Effector memory CD4-positive, alpha-beta T cell (primary cell): ENCODE measurements at places on chromosomes 7 and 10.
A peak's percentile ranks its signal among the peaks of the same experiment; 100 is the strongest.

GRCh38 chr10:3226960-3227744, 54.6 kb upstream of the PITRM1 start:
- no peaks in the 10 kb centered on the region for H3K4me1 ChIP-seq
- H3K27ac ChIP-seq, result no peak overlapping the region
- H3K4me3 ChIP-seq, result no peak overlapping the region
- H3K27me3 ChIP-seq, result no peaks in the 10 kb centered on the region
- DNase-seq, result no peak

GRCh38 chr7:114997487-114998404, 75.9 kb downstream of the MDFIC start:
- no peaks in the 10 kb centered on the region for H3K27me3 ChIP-seq
- peaks cover 5% of the 10 kb centered on the region for H3K36me3 ChIP-seq
- H3K27ac ChIP-seq, result peak overlapping the region; percentile 21

- H3K27ac ChIP-seq, result no peak overlapping the region
- no peak for DNase-seq
- no peaks in the 10 kb centered on the region for H3K4me1 ChIP-seq
- H3K36me3 ChIP-seq, result no peaks in the 10 kb centered on the region
- no peaks in the 10 kb centered on the region for H3K27me3 ChIP-seq
- no peak overlapping the region for H3K4me3 ChIP-seq
Observed at GRCh38 chr10:48707472-48707871, 22.8 kb downstream of the WDFY4 start.

GRCh38 chr7:47647181-47647917, 65.4 kb upstream of the TNS3 start:
- H3K4me3 ChIP-seq, result no peak overlapping the region
- H3K36me3 ChIP-seq, result no peaks in the 10 kb centered on the region
- no peaks in the 10 kb centered on the region for H3K4me1 ChIP-seq
- H3K27me3 ChIP-seq, result no peaks in the 10 kb centered on the region
- H3K27ac ChIP-seq, result no peak overlapping the region
- no peak for DNase-seq

- peak overlapping the region; percentile 98 for H3K27ac ChIP-seq
- no peaks in the 10 kb centered on the region for H3K27me3 ChIP-seq
- peaks cover 19% of the 10 kb centered on the region for H3K4me1 ChIP-seq
- no peak for DNase-seq
- peak overlapping the region; percentile 86 for H3K4me3 ChIP-seq
Observed at GRCh38 chr10:68957654-68958053, 1.7 kb downstream of the DDX21 start.

DNA sequence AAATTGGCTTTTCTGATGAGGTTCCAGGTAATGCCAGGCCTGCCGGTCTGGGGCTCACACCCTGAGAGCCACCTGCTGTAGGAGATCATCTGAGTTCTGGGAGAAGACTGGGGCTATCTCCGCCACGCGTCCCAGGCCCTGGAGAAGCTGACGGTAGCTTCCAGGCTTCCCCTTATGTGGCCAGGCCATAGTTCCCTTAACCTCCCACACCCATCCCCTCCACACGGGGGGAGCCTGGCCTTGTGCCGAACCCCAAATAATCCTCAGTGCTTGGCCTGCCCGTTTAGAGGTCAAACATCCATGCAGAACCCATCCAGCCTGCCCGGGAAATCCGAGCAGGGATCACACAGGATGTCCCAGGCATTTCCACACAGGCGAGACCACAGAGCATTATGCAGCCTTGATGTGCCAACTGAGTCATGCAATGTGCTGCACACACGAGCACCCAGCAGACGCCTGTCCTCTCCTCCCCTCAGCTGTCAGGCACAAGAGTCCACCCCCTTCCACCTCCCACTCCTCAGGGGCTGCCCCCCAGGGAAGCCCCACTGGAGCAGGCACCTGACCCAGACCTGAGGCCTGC, 176.2 kb downstream of the PRKAG2 start:
- no peak overlapping the region for H3K4me3 ChIP-seq
- no peaks in the 10 kb centered on the region for H3K27me3 ChIP-seq
- DNase-seq, result no peak
- no peaks in the 10 kb centered on the region for H3K36me3 ChIP-seq
- H3K27ac ChIP-seq, result no peak overlapping the region
- no peaks in the 10 kb centered on the region for H3K4me1 ChIP-seq

DNA sequence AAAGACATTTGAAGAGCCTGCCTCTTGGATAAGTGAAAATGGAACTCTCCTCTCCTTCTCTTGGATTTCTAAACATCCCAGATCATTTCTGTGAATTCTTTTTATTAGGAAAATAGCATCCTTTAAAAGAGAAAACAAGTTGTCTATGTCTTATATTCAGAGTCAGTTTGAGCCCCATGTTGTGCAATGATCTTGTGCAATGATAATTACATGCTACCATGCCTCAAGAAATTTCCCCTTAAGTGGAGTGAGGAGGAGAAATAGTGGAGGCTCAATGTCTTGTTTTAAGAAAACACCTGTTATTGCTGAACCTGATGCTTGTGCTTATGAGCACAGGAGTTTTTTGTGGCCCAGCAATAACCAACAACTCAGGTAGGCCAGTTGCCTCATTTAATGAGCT, 103.6 kb downstream of the NPSR1 start:
- no peaks in the 10 kb centered on the region for H3K36me3 ChIP-seq
- no peaks in the 10 kb centered on the region for H3K4me1 ChIP-seq
- H3K4me3 ChIP-seq, result no peak overlapping the region
- H3K27me3 ChIP-seq, result no peaks in the 10 kb centered on the region

DNA sequence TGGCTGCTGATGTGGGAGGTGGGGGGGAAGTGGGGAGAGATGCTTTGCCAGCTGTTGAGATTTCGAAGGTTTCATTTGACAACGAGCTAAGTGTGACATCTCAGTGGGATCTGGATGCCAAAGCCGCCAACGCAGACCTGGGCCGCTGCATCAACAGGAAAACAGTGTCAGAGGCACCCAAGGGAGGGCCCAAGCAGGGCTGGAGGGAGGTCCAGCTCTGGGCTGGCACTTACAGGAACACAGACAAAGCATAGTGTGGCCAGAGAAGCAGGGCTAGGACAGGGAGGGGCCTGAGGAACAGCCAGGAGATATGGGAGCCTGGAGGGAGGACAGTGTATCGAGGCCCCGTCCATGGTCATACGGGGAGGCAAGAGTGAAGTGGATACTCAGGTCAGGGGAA, 73.1 kb downstream of the GTF2IRD1 start:
- no peak overlapping the region for H3K4me3 ChIP-seq
- no peaks in the 10 kb centered on the region for H3K27me3 ChIP-seq
- no peak for DNase-seq
- H3K27ac ChIP-seq, result no peak overlapping the region
- H3K36me3 ChIP-seq, result no peaks in the 10 kb centered on the region
- H3K4me1 ChIP-seq, result no peaks in the 10 kb centered on the region

GRCh38 chr10:122163174-122164022, 107.7 kb upstream of the BTBD16 start:
- no peak for DNase-seq
- H3K27me3 ChIP-seq, result peaks cover 10% of the 10 kb centered on the region
- H3K4me3 ChIP-seq, result no peak overlapping the region

GRCh38 chr7:110454713-110455112, 636.2 kb upstream of the LRRN3 start:
- H3K4me3 ChIP-seq, result no peak overlapping the region
- H3K4me1 ChIP-seq, result no peaks in the 10 kb centered on the region
- no peaks in the 10 kb centered on the region for H3K27me3 ChIP-seq
- H3K27ac ChIP-seq, result no peak overlapping the region
- DNase-seq, result no peak

GRCh38 chr10:97573672-97574071, 1.1 kb downstream of the ANKRD2 start:
- H3K27me3 ChIP-seq, result no peaks in the 10 kb centered on the region
- no peak for DNase-seq
- H3K36me3 ChIP-seq, result no peaks in the 10 kb centered on the region
- no peak overlapping the region for H3K4me3 ChIP-seq

GRCh38 chr10:89398003-89398749, 5.8 kb downstream of the IFIT1 start:
- H3K4me1 ChIP-seq, result peaks cover 6% of the 10 kb centered on the region
- peaks cover 3% of the 10 kb centered on the region for H3K36me3 ChIP-seq
- H3K4me3 ChIP-seq, result no peak overlapping the region
- H3K27me3 ChIP-seq, result no peaks in the 10 kb centered on the region
- no peak overlapping the region for H3K27ac ChIP-seq

- H3K4me3 ChIP-seq, result no peak overlapping the region
- H3K27ac ChIP-seq, result no peak overlapping the region
- H3K36me3 ChIP-seq, result no peaks in the 10 kb centered on the region
- no peak for DNase-seq
- H3K27me3 ChIP-seq, result no peaks in the 10 kb centered on the region
- H3K4me1 ChIP-seq, result no peaks in the 10 kb centered on the region
Observed at GRCh38 chr10:105062951-105063350, 421.9 kb downstream of the SORCS3 start.

DNA sequence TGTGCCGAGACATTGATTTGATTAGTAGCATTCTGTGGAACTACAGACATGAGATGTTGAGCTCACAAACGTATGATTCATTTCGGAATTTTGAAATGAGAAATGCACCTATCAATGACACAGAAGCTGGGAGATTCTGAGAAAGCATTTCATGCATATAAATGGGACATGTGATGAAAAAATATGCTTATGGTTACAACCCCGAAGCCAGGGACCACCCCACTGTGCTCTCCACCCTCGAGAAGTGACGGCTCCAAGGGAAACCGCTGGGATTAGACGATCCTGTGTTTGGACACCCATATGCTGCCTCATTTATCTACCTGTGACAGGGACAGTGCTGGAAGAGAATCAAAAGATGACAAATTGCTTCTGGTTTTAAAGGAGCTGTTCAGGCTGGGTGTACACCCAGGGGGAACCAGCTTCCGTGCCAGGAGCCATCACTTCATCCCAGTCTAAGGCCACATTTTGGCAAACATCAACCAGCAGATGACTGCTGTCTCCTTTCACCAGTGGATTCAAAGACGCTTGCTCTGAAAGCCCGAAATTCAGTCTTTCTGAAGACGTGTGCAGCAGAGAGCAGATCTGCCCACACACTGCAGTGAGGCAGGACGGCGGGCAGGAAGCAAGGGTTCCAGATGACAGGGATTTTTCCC, 109.9 kb downstream of the ATXN7L1 start:
- no peaks in the 10 kb centered on the region for H3K27me3 ChIP-seq
- H3K36me3 ChIP-seq, result no peaks in the 10 kb centered on the region
- no peak overlapping the region for H3K27ac ChIP-seq
- H3K4me3 ChIP-seq, result no peak overlapping the region
- no peaks in the 10 kb centered on the region for H3K4me1 ChIP-seq

GRCh38 chr10:48490571-48490940, 114.3 kb downstream of the ARHGAP22 start:
- no peak for DNase-seq
- H3K36me3 ChIP-seq, result no peaks in the 10 kb centered on the region
- no peak overlapping the region for H3K4me3 ChIP-seq
- no peaks in the 10 kb centered on the region for H3K4me1 ChIP-seq

DNA sequence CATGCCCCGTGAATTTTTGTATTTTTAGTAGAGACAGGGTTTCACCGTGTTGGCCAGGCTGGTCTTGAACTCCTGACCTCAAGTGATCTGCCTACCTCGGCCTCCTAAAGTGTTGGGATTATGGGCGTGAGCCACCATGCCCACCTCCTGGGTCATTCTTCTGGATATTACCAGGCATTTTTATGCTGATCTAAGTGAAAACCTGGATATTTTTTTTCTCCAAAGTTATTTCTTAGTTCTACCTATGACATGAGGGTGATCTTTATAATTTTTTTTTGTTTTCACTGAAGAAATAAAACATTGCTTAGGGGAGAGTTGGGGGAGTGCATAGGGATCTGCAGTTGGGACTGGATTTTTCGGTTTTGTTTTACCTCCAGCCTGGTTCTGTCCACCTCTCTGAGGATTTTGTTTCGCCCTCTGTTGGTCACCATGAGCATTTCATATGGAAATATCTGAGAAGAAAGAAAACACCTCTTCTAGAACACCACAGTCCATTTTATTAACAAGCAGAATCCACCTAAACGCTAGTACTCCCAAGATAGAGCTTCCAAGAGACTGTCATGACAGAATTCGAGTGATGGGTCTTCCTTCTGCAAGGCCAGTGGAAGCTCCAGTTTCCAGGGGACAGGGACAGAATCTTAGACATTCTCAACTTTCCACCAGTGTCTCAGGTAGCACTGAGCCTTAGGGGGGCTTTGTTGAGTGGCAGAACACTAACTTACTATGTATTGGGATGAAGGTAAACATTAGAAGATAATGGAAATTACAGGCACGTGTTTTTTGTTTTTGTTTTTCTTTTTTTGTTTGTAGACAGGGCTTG, 33.4 kb upstream of the AFAP1L2 start:
- no peaks in the 10 kb centered on the region for H3K27me3 ChIP-seq
- no peak overlapping the region for H3K27ac ChIP-seq
- no peaks in the 10 kb centered on the region for H3K4me1 ChIP-seq
- peaks cover 81% of the 10 kb centered on the region for H3K36me3 ChIP-seq
- no peak overlapping the region for H3K4me3 ChIP-seq
- DNase-seq, result no peak

DNA sequence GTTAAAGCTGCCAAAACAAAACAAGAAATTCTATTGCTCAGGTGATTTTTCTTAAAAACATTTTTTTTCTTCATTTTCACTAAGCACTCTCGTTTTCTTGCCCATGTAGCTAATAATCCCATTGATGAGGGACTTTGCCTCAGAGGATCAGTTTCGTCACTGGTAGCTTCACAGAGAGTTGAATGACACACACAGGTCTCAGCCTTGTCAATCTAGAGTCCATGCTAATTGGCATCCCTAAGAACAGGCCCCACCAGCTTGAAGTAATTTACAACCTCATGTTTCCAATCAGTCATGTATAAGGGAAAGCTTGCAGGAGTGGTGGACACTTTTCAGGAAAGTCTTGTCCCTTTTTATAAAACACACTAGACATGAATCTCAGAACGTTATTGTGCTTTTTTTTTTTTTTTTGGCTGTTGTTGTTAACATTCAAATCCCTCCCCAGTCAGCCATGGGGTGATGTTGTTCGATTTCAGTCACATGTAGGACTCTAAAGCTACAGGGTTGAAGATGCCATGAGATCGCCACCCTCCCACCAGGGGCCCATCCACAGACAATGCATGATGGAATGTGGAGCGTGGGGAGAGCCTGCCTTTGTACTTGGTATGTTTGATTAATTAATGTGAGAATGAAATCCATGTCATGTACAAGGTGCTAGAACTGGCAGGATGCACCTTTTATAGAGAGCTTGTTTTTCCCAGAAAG, 232.4 kb upstream of the FZD8 start:
- no peaks in the 10 kb centered on the region for H3K27me3 ChIP-seq
- no peaks in the 10 kb centered on the region for H3K4me1 ChIP-seq
- no peak overlapping the region for H3K27ac ChIP-seq
